Forelimb muscle (tissue), 1 donor: ENCODE measurements at places on chromosomes 16 and 17. TPM values are rescaled to one million over a fixed set of nuclear protein-coding genes. Genes with fewer than 3 reads are reported as not detected.

The SKA2 gene
- 31.1 TPM for polyA plus RNA-seq

GRCh38 chr16:84575914-84576313, 42.0 kb downstream of the COTL1 start:
- no peak for DNase-seq

GRCh38 chr17:76870377-76870714, 2.1 kb downstream of the MGAT5B start:
- no peak for DNase-seq

- no peak for DNase-seq
Measured at GRCh38 chr16:47323241-47323640, 137.6 kb downstream of the ITFG1 start.

DNA sequence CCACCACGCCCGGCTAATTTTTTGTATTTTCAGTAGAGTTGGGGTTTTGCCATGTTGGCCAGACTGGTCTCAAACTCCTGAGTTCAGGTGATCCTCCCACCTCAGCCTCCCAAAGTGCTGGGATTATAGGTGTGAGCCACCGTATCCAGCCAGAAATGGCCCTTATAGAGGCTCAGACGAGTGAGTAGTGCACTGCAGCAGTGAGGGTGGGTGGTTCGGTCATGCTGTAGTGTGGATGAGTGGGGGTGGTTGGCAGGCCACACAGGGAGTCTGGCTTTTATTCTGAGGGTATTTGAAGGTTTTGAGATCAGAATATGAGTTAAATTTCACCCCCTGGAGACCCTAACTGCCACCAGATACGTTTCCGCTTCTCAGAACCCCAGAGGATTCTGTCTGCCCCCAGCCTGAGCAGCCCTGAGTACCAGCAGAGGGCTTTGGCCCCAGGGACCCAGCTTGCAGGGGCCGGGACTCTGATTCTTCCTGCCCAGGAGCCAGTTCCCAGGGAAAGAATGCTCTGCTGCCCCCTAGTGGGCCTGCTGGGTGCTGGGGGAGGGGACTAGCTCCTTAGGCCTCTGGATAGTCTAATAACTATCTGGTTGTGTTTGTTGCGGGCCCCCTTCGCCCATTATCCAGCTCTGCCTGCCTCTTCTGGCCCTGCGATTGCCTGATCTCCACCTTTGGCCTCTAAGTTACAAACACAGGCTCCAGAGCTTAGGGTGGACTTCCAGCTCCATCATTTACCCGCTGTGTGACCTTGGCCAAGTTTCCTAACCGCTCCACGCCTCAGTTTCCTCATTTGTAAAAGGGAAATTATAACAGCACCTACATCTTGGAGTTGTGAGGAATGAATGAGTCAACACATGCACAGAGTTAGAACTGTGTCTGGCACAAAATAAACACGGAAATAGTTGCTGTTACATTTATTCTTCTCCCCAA, 2.0 kb downstream of the ZNF771 start:
- peak; percentile 56 for DNase-seq

- DNase-seq, result no peak
Measured at GRCh38 chr17:68257934-68258333, 10.1 kb downstream of the AMZ2 start.

The CCL7 gene
- polyA plus RNA-seq, result not detected

The FOXL1 gene
- 0.24 TPM for polyA plus RNA-seq

The KRT24 gene
- not detected for polyA plus RNA-seq

GRCh38 chr16:68599586-68599985, 45.5 kb upstream of the CDH3 start:
- no peak for DNase-seq

DNA sequence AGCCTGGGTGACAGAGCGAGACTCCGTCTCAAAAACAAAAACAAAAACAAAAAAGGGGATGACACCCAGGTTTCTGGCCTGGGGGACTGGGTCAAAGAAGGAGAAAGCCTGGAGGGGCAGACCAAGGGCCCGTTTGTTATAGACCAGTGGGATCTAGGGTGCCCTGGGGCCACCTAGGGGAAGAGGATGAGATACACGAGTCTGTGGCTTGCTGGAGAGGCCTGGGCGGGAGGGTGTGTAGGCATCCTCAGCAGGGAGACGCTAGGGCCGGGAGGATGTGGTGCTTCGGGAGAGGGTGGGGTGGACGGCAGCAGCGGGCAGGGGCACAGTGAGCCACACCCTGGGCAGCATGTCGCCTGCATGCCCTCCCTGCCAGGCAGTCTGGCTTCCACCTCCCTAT, 17.1 kb upstream of the CRK start:
- no peak for DNase-seq

The HEATR9 gene
- 0.10 TPM for polyA plus RNA-seq

- DNase-seq, result no peak
Measured at GRCh38 chr17:74742153-74742515, 5.1 kb downstream of the RAB37 start.

The KRTAP4-5 gene
- not detected for polyA plus RNA-seq

DNA sequence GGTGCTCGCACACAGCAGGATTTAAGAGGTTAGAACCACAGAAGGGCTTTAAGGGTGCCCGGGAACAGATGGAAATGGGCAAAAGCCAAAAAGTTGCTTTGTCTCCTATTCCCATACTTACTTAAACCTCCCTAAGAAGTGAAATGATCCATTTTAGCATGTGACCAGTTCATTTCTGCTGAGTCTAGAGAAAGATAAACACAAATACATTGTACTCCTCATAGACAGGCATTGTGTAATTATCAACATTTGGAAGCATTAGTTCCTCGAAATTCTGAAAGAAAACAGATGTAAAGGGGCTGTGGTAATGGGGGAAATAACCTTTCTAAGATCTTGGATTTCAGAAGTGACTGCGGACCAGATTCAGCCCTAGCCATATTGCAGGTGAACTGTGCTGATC, 178.3 kb downstream of the CYB561 start:
- DNase-seq, result no peak

The KRT222 gene
- 0.13 TPM for polyA plus RNA-seq

DNA sequence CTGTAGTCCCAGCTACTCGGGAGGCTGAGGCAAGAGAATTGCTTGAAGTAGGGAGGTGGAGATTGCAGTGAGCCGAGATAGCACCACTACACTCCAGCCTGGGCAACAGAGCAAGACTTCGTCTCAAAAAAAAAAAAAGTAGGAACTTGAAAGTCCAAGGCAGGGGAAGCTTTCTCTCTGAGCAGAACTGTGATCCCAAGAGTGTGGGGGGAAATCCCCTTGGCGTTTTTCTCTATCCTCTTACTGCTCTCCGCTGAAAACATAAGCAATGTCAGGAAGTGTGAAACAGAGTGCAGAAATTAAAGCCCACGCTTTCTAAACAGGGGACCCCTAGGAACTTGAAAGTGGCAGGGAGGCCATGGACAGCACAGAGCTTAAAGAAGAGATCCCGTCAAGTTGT, 9.8 kb upstream of the CMTM3 start:
- DNase-seq, result no peak

The NPIPB9 gene
- 0.86 TPM for polyA plus RNA-seq
